Stimulated activated CD8-positive, alpha-beta memory T cell treated with anti-CD3 and anti-CD28 coated beads, Interleukin-12 subunit alpha, Interleukin-12 subunit beta, amount 100 ng/mL, for 4 hours (primary cell): ENCODE measurements at places on chromosomes 11 and 22.

- no peak for DNase-seq
These were observed 2.2 kb downstream of the APOA1 start for GRCh38 chr11:116835042-116835772.

DNA sequence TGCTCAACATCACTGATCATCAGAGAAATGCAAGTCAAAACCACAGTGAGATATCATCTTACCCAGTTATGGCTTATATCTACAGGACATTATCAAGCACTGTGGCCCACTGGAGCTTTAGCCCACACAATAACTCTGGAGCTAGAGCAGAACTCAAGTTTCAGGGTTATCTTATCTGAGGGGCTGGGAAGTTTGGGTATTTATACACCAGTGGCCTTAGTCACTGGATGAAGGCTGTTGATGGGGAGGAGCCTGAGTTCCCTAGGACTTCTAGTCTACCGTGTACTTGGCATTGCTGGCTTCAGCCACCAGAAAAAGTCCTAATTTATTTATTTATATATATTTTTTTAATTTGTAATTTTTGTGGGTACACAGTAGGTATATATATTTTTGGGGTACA lies 19.3 kb downstream of the HSD17B12 start:
- DNase-seq: no peak

DNA sequence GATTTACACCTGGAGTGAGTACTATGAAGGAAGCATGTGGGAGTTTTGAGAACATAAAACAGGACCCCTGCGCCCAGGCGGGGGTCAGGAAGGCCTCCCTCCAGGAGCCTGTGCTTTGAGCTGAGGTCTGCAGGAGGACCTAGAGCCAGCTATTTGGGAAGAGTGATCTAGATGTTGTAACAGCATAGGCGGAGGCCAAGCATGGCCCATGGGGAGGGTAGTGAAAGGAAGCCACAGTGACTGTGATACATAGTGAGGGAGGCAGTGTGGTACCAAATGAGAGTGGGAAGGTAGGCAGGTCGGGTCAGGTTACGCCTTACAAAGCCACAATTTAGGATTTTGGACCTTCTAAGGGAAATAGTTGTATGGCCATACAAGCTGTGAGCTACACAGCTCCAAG lies 147.5 kb downstream of the PARVA start:
- no peak for DNase-seq

- no peak for DNase-seq
These were observed 4.2 kb downstream of the FAR1 start for GRCh38 chr11:13672576-13673210.

DNA sequence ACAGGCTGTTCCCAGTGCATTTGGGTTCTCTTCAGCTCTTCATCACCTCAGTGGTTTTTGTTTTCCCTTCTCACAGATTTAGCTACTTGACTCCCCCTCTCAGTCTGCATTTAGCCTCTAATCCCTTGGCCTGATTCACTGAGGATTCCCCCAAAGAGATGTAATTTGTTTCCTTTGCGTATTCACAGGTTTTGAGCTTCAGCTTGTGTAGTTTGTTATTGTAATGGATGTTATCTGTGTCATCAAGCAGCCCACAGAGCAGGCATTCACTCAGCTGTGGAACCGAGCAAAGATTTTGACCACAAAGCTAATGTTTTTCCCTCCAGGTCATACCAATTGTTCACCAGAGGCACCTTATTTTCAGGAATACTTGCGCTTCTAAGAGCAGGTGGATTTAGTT lies 6.4 kb upstream of the ME3 start:
- DNase-seq: no peak

DNA sequence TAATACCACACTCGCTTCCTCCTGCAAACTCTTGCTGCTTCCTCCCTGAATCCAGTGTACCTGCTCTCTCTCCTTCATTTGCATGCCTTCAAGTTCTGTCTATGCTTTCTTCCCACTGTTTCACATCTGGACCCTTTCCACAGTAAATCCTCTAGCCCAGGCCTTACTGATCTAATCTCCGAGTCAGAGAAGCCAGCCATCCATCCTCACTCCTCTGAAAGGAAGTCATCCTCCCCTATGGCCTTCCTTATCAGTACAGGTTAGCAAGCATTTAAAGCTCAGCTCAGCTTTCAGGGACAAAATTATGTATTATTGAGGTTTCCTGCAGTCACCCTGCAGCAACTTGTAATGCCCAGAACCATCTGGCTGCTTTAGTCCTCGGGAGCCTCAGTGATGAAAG lies 116.1 kb downstream of the GALNT18 start:
- no peak for DNase-seq

- no peak for DNase-seq
These were observed 314.4 kb downstream of the CASP12 start for GRCh38 chr11:104583857-104584256.
